ENCODE measurements at places on chromosomes 3 and 15. TPM values are rescaled to one million over a fixed set of nuclear protein-coding genes. Genes with fewer than 3 reads are reported as not detected.

- DNase-seq = no peak
Observed at GRCh38 chr3:190568036-190568435, 54.2 kb downstream of the IL1RAP start.

GRCh38 chr3:157410945-157411344 lies 25.7 kb upstream of the PTX3 start:
- no peak for DNase-seq

- DNase-seq = no peak
Observed at GRCh38 chr3:126850370-126851085, 132.4 kb upstream of the PLXNA1 start.

DNA sequence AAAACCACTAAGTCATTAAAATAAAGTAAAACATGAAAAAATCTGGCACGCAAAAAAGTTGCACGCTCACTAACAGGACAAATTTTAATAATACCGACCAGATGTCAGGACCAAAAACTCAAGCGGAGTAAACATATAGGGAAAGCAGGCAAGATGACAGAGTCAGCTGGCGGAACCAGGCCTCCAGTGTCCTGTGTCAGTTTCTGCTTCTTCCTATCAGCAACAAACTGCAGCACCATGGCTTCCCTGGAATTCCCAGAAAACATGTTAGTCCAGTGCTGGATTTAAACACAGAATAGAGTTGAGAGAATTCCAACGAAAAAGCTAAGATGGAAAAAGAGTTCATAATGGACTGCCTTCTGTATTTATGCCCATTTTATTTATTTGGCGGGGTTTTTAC lies 169.1 kb upstream of the ARHGEF26 start:
- DNase-seq = no peak

DNA sequence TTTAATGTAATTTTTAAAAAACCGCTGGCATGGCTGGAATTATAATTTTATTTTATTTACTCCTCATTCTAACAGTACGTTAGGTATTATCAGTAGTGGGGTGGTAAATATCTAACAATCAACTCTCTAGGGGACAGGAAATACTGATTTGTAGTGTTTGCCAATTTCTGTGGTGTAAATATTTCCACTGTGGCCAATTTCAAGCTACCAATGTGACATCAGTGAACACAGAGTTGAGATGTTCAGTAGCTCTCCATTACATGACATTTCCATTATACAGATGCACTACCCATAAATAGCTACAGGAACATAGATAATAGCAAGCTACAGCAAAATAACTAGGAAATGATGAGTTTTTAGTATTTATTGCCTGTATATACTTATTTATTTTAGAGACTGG lies 10.0 kb upstream of the ARL8B start:
- no peak for DNase-seq

GRCh38 chr15:92118162-92118935 lies 264.8 kb downstream of the SLCO3A1 start:
- no peak for DNase-seq

GRCh38 chr3:176274161-176274560 lies 923.1 kb downstream of the TBL1XR1 start:
- DNase-seq = no peak

The IGSF10 gene
- 5.8 TPM for total RNA-seq

The MESP2 gene
- total RNA-seq = not detected

The CYP11A1 gene
- total RNA-seq = 0.79 TPM

The NRROS gene
- total RNA-seq = not detected

Data from transverse colon (tissue), 4 donors.